Colonic mucosa (tissue), 4 donors: ENCODE measurements at places on chromosomes 4 and X. TPM values are rescaled to one million over a fixed set of nuclear protein-coding genes. Genes with fewer than 3 reads are reported as not detected.

- DNase-seq: no peak
Observed at GRCh38 chr4:15797320-15797719, 19.2 kb downstream of the CD38 start.

DNA sequence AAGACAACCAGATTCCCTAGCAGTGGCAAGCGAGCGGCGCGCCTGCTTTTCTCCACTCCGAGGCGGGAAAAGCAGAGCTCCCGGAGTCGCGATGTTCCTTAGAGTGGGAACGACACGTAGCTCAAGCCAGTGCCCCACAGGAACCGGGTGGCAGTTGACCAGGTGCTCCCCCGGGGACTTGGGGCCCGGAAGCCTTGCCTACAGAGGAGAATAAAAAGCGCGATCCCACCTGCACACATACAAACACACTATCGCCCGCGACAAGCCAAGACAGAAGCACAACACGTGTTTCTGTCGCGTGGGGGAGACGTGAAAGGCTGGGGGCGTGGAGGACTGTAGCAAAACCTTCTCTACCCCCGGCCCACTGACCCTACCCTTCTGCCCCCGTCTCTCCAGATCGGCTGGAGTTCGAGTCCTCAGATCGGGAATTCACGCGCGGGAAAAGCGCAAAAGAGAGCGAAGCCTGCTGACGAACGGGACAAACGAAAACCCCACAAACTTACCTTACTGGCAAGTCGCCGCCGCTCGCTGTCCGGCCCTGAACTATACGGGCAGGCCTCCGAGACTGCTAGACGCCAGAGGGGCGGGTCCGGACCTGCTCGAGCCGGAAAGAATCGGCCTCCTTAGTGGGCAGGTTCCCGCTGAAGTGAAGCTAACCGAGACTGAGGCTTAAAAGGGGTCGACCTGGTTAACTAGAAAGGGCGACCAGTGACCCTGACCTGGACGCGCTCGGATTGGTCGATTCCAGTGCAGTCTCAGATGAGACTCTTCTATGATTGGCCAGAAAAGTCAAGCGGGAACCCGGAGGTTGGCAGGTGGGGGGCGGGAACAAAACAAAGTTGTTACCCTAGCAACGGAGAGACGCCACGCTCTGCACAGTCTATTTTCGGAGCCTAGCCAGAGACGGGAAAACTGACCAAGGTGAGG lies at the start of the genes DNAAF6 and NUP62CL:
Gene DNAAF6, plus strand, starts transcription at position 842 of the 927 bp plus-strand sequence. CDS start 6,265 bp downstream, outside the sequence.
Gene NUP62CL, minus strand, starts transcription at position 664 of the 927 bp plus-strand sequence. CDS start 31,287 bp downstream, outside the sequence.
- peak; percentile 75 for DNase-seq

DNA sequence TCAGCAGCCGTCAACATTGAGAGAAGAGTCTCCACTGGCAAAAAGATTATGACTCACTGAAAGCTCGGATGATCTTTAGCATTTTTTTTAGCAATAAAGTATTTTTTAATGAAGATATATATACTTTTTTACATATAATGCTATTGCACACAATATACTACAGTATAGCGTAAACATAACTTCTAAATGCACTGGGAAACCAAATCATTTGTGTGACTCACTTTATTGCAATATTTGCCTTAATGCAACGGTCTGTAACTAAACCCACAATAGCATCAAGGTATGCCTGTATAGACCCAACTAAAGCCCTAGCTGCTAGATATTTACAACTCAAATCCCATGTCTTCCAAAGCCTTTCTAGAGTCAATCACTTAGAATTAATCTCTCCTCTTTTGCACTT lies 52.3 kb upstream of the EDNRA start:
- no peak for DNase-seq

DNA sequence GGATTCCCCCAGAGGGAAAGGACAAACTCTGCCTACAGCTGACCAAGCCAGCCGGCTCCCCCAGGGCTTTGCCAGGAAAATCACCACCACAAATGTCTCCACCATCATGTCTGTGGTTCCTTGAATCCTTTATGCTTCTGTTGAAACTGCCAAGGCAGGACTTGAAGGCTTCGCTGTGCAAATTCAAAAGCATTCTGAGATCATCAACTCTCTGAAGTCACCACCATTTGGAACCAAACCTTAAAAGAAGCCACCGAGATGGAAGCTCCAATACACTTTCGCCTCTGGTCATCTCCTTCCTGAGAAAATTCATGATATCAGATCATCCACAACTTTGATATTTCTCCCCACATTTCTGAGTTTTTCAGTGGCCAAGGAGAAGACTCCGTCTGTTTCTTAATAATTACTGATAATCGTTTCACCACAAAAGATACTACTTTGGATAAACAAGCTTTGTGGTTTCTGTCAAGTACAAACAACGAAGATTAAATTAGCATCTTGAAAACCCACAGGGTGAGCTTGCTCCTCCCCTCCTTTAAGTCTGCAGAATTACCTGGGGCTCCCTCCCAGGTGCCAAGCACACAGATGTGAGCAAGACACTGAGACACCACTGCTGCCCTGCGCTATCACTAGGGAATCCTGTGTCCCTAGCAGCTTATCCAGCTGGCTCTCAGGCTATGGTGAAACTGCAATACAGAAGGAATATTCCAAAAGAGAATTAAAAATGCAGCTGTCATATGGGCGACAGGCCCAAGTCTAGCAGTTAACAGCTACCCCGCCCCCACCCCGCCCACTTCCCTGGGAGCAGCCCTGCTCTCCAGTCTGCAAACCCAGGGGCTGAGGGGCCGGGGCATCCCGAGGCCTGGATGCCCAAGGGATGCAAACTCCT lies 125.0 kb upstream of the TBL1X start:
- DNase-seq: no peak

The ITM2A gene
- 24.5 TPM for total RNA-seq

The DNAAF6 gene
- total RNA-seq: not detected

- no peak for DNase-seq
Observed at GRCh38 chr4:144948009-144948408, 150.0 kb downstream of the ANAPC10 start.

DNA sequence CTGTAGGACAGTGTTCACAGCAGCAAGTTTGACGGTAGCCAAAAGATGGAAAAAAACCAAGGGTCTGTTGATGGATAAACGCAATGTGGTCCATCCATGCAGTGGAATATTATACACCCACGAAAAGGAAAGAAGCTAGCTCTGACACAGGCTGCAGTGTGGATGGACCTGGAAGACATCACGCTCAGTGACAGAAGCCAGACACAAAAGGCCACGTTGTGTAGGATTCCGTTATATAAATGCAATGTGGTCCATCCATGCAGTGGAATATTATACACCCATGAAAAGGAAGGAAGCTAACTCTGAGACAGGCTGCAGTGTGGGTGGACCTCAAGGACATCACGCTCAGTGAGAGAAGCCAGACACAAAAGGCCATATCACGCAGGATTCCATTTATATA lies 105.5 kb upstream of the SHOX start:
- DNase-seq: no peak

- no peak for DNase-seq
Observed at GRCh38 chrX:68835104-68835442, 6.3 kb downstream of the EFNB1 start.

DNA sequence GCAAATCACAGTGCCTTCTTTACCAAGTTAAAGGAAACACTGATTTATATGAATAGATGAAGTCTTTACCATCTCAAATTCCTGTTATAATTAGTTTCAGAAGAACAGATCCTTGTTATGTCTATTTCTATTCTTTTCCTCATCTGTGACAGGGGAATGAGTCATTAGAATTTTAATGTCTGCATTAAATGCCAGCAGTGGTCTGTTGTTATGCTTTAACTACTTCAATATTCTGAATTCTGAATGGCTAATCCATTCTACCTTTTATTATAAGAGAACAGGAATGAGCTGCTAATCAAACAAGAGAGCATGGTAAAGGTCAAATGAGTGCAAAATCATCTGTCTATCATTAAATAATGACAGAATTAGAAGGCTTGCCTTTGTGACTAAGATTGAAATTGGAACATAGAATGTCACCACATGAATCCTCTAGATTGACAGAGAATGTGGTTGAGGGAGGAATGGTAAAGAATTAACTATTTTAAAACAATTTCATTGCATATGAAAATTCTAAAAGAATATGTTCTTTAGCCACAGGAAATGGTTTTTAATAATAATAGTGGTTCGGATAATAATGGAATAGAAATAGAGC lies 935.5 kb downstream of the ADGRL3 start:
- DNase-seq: no peak

GRCh38 chr4:169047956-169048355 lies 37.9 kb upstream of the CBR4 start:
- no peak for DNase-seq

GRCh38 chr4:567457-568350 lies 8.4 kb downstream of the TMEM271 start:
- DNase-seq: no peak

DNA sequence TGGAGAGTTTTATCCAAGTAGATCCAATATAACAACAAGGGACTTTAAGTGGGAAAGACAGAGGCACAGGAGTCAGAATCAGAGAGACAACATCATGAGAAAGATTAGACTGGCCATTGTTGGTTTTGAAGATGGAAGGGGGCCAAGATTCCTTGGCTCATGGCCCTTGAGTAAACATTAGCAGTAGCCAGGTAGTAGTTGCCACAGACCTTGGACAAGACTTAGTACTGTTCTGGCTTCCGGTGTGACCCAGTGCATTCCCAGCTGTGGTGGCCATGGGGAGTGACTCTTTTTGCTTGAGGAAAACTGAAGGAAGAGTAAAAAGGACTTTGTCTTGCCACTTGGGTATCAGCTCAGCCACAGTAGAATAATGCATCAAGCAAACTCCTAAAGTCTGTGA lies 462.2 kb upstream of the CPXCR1 start:
- DNase-seq: no peak

DNA sequence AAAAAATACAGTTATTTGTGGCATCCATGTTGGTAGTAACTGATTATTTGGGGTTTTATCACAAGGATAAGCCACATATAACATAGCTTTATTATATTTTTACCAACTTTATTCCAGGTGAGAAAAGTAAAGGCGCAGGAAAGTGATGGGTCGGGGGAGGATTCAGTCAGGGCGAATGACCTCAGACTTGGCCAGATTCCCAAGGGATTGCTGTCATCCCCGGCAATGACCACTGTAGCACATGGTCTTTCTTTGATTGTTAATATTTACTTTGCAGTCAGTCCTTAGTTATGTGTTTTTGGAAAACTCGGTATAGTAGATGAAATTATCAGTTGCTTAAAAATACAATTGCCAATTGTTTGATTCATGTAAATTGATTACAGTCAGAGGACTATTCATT lies 17.6 kb downstream of the GRIA3 start:
- DNase-seq: no peak

The UGT2B11 gene
- not detected for total RNA-seq

The EXOC1 gene
- total RNA-seq: 31.8 TPM

The CCKAR gene
- total RNA-seq: not detected

The DGKK gene
- total RNA-seq: not detected

- no peak for DNase-seq
Observed at GRCh38 chr4:187470061-187470460, 525.5 kb upstream of the ZFP42 start.

The ARX gene
- 0.84 TPM for total RNA-seq

The AR gene
- 0.98 TPM for total RNA-seq

DNA sequence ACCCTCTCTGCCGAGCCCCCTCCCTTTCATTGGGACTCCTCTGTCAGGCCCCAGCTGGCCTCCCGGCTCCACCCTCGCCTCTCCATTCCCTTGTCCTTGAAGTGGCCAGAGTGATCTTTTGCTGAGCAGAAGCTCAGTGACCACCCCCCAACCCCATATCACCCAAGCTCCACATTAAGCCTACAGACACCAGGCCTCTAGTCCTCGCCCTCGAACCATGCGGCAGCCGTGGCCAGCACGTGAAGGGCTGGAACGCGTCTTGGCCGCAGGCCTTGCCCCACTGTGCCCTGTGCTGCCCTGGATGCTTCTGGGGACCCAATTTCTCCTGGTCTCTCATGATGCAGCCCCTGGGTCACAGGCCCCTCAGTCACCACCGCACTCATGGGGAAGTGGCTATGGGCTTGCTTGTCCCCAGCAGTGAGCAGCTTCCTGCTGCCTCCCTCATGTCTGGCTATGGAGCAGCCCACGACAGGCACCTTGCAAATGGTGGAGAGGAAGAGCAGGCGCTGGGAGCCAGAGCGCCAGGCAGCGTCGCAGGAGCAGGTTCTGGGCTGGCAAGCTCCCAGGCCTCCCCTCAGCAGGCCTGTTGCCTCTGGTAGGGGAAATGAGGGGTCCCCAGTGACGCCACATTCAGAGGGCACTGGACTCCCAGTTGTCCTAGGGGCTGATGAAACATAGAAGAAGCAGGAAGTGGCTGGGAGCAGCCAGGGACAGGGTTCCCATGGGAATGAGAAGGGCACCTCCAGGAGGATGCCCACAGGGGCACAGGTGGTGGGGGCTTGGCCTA lies 757 bp upstream of the SRPK3 start:
- DNase-seq: no peak

The SLC2A9 gene
- total RNA-seq: 6.8 TPM

- no peak for DNase-seq
Observed at GRCh38 chr4:59180969-59181368, 2019.2 kb upstream of the ADGRL3 start.

The CTAG2 gene
- not detected for total RNA-seq

The CLGN gene
- 0.25 TPM for total RNA-seq

GRCh38 chr4:186241616-186242015 lies 14.3 kb downstream of the KLKB1 start:
- DNase-seq: no peak

GRCh38 chrX:134520860-134521390 lies 61.0 kb downstream of the HPRT1 start:
- DNase-seq: peak; percentile 27

DNA sequence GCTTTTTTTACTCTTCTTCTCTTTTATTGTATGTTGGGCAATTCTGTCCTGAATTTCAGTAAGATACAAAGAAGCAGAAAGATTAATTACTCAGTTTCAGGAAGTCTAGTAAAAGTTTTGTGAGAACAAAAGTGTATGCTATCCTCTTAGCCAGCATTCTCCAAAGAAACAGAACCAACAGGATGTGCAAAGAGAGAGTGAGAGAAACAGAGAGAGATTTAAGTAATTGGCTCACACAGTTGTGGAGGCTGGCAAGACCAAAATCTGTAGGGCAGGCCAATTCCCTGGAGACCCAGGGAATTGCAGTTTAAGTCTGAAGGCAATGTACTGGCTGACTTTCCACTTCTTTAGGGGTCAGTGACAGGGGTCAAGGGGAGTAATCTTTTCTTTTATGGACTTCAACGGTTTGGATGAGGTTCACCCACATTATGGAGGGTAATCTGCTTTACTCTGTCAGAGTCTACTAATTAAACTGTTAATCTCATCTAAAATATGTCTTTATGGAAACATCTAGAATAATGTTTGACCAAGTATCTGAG lies 59.2 kb upstream of the SLC39A8 start:
- no peak for DNase-seq

DNA sequence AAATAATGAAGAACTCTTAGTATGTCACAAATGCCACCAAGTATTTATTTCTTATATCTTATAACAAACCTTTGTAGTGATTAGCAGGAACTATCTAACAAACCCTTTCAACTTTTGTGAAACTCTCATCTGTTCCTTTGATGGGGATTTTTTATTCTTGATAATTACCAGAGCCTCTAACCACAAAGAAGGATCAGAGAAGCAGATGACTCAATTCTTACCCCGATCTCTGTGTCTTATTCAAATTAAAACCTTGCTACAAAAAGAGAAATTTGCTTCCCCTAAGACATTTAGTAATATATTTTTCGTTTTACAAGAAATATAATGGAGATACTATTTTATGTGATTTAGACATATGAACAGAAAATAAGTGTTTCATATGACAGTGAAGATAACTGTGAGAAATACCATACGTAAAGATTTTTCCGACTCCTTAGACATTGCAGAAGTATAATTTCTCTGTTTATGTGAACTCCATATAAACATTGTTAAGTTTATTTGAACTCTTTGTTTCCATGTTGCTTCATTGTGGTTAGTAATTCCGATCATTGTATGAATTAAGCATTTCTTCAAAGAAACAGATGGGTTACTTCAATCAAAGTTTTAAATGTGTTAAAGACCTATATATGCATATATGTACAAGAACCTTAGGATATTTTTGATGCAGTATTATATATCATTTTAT lies 205.4 kb downstream of the CFAP299 start:
- no peak for DNase-seq

The MAP9 gene
- 6.4 TPM for total RNA-seq
